ENCODE measurements at places on chromosomes 16 and 17. TPM values are rescaled to one million over a fixed set of nuclear protein-coding genes. Genes with fewer than 3 reads are reported as not detected.
A peak's percentile ranks its signal among the peaks of the same experiment; 100 is the strongest.

DNA sequence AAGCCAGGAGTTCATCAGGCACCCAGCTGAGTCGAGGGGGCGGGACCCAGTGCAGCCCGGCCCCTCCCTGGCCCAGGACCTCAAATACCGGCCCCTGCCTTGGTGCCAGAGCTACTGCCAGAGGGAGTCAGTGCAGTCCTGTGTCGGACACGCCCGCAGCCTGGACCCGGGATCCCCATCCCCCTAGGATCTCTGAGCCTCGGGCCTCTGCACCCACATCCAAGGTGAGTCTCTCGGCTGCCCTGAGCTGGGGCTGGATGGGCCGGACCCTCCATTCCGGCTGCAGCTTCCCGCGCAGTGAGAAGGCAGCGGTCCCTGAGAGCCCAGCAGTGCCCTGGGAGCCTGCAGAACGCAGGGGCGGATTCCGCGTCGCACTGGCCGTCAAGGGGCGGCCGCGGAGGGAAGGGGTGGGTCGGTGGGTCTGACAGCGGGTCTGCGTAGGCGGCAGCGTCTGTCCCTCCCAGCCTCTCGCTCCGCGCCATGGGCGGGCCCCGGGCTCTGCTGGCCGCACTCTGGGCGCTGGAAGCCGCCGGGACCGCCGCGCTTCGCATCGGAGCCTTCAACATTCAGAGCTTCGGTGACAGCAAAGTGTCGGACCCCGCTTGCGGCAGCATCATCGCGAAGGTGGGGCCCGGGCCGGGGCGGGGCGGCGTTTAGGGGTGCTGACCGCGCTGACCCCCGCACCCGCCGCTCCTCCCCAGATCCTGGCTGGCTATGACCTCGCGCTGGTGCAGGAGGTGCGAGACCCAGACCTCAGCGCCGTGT is at the start of gene DNASE1L2:
Gene DNASE1L2, plus strand, starts transcription at position 108 of the 765 bp plus-strand sequence. Its CDS starts 373 bp downstream, at position 481.
- peak; percentile 73 for DNase-seq

DNA sequence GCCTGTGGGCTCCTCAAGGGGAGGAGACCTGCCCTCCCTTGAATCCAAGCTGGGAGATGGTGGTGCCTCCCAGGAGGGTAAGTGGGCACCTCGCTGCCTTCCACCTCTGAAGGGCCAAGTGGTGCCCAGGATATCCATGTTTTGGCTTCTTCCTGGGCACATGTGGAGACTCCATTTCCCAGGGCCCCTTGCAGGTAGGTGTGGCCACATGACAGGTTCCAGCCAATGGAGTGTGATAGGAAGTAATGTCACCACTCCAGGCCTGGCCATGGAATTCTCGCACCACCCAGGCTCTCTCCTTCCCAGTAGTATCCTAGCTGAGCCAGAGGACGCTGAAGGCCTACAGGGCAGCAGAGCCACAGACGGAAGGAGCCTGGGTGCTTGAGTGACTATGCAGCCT is 17.6 kb upstream of the PEMT start:
- DNase-seq = no peak

Gene DOC2A
- 0.75 TPM for polyA plus RNA-seq

Gene KRT39
- polyA plus RNA-seq = not detected

GRCh38 chr16:61421111-61421510 is 615.1 kb downstream of the CDH8 start:
- DNase-seq = no peak

DNA sequence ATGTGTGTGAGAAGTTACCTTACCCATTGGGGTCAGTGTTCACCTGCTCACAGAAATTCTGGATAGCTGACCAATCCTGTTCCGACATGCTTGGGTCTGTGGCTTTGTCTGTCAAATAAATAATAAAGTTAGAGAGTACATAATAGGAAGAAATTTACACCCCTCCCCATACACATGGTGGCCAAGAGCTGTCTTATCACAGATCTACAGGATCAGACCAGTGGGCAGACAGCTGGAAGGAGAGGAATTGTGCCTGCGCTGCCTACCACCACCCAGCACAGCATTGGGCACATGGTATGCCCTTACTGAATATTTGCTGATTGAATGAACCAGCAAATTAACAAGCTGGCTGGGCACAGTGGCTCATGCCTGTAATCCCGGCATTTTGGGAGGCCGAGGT is 14.6 kb downstream of the GGA2 start:
- DNase-seq = no peak

DNA sequence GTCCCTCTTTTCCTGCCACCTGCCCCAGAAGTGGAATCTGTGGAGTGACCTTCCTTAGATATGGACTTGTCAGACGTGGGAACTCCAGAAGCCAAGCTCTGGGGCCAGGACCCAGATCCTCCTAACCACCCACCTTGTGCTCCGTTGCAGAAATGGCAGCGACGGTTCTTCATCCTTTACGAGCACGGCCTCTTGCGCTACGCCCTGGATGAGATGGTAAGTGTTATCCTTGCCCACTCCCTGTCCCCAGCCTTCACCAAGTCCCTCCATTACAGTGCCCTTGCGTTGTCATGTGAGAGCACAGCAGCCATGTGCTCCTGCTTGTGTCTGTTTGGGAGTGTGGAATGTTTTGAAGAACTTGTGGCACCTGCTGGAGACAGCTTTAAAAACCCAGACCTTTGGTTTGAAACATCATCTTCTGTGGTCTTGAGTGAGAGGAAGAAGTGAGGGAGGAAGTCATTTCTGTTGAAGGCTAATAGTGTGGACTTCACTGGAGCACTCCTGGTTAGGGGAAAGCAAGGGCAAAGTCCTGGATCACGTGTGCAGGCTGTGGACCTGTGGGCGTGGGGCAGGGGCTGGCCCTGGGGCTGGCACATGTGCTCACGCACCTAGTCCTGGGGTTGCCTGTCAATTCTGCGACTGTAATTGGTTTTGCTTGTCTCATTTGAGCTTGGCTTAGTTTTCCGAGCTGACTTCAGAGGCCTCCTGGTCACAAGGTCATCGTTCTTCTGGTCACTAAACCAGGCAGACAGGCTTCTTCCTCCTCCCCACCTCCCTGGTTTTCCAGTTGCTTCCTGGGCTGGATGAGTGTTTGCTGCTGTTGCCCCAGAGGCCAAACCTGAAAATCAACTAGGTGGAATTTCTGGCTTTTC is 35.8 kb downstream of the MPRIP start:
- DNase-seq = peak; percentile 79

DNA sequence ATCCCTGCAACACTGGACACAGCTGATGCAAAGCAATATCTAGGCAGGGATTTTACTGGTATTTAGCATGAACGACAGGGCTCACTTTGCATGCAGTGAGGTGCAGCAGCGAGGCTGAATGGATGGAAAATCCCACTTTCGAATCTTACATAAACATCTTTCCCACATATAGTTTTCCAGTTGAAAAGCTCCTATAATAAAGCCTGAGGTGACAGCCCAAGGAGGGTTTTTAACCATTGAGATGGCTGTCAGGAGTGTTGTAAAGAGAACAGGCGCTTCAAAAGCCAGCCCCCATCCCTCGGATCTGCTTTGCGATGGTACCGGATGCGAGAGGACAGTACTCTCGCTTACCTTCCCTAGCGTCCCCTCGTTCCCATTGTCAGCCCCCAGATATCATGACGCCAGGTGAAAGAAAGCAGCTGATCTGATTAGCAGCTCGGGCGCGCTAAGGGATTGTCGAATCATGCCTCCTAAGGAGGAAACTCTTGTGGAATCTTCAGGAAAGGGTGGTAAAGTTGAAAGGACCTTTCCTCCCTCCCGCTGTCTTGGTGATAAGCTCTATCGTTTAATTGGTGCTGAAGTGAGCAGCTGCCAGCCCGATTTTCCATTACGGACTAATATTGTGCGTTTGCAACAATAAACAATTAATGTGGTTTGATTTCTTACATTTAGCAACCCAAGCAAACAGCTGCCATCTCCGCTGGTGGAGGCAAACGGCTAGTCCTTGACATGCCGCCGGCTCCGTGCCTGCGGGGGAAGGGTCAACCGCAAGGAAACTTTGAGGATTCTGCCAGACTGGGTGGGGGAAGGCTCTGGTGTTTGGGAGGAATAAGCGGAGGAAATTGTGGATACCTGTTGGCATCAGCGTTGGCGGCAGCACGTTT is 1.8 kb downstream of the CDH8 start:
- DNase-seq = peak; percentile 3

DNA sequence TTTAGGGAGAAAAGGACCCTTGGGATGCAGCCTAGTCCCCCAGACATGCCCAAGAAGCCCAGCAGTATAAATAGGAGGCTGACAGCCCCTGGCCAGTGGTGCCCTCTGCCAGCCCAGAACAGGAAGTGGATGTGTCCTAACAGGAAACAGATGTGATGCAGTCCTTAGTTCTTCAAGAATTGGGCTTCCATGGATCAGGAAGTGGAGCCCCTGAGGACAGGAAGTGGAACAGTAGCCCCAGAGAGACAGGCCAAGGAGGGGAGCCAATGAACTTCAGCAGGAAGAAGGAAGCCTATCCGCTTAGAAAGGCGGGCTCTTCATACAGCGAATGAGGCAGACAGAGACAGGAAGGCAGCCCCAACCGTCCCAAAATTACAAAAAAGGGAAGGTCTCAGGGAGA is 7.2 kb downstream of the CTF1 start:
- DNase-seq = no peak

Gene KIF18B
- polyA plus RNA-seq = 2.2 TPM

DNA sequence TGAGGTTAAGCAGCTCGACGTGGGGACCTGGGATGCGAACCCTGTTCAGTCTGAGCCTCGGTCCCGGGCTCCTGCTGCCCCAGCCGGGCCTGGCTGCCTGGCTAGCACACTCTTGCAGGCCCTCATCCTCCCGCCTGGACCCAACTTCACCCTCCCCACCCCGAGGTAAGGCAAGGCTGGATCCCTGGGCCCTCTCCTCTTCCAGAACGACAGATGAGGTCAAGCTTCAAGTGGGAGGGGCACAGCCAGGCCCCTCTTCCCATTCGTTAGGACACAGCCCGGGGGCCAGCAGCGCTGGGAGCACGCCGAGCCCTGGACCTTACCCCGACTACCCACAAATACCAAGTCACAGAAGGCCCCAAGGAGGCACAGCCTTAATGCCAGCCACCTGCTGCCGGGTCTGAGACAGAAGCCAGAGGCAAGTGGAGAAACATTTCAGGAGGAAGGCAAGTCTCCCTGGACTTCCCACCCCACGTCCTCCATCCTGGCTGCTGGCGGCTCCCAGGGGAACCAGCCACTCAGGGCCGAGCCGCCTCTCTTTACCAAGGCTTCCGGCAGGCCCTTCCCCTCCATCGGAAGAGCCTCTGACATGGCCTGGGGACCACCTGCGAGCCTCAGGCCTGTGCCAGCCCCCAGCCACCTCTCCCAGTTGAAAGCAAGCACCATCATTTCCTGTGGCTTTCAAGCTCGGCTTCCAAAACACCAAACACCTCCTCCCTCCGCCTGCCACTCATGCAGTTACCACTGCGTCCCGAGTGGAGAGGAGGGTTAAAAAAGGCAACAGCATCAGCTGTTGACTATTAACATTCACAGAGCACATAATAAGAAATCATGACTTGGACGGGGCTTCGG is 59.9 kb downstream of the RPH3AL start:
- no peak for DNase-seq

DNA sequence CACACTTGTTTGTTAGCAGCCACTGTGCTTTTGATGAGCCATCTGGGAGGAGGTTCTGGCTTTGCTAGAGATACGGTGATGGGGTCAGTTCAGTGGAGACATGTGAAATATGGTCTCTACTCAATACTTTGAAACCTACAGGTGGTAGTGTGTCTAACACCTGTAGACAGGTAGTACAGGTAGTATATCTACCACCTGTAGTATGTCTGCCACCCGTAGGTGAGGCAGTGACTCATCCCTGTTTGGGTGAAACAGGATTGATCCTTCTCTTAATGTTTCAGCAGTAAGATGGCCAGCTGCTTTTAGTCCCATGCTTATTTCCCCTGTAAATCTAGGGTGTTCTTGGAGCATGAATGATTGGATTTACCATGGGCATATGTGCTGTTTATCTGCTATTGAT is 240.8 kb downstream of the SNX29 start:
- DNase-seq = no peak

- peak; percentile 88 for DNase-seq
These were observed 104.4 kb downstream of the SSH2 start for GRCh38 chr17:29825604-29826003.

- DNase-seq = peak; percentile 89
These were observed 53.9 kb upstream of the ERCC4 start for GRCh38 chr16:13866073-13866472.

Gene CD300A
- polyA plus RNA-seq = 4.7 TPM

- DNase-seq = no peak
These were observed 11.0 kb downstream of the GOT2 start for GRCh38 chr16:58723109-58723508.

Gene INCA1
- polyA plus RNA-seq = 1.6 TPM

Gene TMEM107
- 10.3 TPM for polyA plus RNA-seq

DNA sequence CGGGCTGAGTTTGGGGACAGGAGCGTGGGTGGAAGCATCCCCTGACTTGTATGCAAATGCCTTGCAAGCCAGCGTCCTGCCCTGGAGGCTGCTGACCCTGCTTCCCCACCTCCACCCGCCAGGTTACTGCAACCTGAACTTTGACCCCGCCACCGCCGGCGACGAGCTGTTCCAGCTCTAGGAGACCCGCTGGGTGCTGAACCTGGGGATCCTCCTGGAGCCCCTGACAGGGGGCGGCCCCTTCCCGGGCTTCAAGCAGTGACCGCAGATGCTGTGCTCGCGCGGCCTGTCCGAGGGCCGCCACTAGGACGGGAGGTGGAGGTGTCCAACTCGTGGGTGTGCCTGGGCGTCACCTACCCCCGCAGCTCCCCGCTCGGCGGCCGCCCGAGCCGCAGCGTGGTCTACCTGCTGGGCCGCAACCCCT is 10.7 kb upstream of the SLC16A5 start:
- DNase-seq = no peak

DNA sequence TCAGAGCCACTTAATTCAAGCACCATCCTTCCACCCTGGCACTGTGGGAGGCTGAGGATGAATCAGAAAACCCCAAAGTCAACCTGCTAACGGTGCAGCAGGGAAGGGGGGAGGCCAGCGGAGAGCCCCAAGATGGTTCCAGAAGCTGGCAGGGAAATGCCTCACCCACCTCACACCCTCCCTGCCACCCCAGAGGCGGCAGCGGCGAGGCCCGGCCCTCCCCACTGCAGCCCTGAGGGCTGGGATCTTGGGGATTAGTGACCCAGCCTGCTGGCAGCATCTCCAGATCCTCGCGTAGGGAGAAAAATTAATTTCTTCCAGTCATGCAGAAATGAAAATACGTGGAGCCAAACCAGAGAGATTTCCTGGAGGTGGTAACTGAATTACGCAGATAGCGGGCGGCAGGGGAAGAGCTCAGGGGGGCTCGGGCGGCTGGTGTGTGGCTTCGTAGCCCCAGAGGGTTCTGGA is 38.2 kb downstream of the CBFA2T3 start:
- DNase-seq = no peak

Gene TMEM100
- 20.2 TPM for polyA plus RNA-seq

DNA sequence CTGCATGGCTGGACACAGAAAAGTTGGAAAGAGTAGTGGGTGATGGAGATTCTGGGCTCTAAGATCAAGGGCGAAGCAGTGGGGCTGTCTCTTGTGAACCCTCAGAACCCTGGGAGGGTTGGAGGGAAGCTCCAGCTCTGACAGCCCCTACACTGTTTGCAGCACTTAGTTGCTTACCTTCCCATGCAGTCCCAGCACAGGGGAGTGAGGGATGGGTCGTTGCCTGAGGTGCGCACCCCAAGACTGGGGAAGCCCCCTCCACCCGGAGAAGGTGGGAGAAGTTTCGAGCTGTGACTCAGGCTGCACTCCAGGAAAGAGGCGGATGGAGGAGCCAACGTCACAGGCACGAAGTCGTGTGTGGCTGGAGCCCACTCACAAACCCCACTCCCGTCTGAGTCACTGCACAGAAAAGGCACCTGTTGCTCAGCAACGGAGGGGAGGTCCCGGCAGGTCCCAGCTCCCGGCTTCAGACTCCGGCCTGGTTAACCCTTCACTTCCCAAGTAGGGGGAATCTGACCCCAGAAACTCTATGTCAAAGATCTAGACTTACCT is 60.1 kb downstream of the AIPL1 start:
- no peak for DNase-seq

- no peak for DNase-seq
These were observed 7.4 kb downstream of the ZACN start for GRCh38 chr17:76086384-76086783.

Measured in stomach (tissue), 19 donors.